ENCODE measurements at places on chromosomes 5 and 9.

DNA sequence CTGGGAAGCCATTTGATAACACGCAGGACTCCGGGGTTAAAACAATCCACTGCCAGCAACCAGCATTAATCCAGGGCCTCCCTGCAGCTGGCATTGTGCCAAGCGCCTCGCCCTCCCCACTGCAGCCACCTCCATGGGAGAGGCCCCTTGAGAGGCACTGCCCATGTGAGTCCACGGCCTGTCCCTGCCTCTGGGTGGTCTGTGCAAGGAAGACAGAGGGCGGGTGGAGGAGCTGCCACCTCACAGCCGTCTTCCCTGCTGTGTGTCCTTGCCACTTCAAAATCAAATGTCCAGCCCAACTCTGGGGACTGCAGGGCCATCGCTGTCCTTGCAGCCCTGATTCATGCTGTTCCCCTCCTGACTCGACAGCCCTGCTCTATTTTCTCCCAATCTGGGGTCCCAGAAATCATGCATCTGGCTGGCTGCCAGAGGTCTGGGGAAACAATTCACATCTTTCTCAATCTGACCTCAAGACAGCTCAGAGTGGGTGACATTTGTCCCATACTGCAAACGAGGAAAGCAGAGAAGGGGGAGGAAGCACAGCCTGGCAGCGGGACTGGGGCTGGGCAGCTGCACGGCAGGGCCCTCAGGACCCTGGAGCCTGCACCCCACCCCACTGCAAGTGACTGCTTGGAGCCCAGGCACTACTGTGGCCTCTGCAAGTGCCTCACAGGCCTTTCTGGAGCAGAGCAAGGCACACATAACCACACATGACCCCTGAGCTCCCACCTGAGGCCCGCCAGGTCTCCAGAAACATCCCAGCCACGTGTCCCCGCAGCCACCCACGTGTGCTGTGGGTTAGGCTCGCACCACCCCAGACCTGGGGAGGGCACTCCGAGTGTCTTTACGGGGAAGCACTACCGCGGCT, 15.7 kb downstream of the BRD3OS start:
- no peak for DNase-seq

- DNase-seq: no peak
Observed at GRCh38 chr5:167507463-167508233, 783.8 kb upstream of the WWC1 start.

DNA sequence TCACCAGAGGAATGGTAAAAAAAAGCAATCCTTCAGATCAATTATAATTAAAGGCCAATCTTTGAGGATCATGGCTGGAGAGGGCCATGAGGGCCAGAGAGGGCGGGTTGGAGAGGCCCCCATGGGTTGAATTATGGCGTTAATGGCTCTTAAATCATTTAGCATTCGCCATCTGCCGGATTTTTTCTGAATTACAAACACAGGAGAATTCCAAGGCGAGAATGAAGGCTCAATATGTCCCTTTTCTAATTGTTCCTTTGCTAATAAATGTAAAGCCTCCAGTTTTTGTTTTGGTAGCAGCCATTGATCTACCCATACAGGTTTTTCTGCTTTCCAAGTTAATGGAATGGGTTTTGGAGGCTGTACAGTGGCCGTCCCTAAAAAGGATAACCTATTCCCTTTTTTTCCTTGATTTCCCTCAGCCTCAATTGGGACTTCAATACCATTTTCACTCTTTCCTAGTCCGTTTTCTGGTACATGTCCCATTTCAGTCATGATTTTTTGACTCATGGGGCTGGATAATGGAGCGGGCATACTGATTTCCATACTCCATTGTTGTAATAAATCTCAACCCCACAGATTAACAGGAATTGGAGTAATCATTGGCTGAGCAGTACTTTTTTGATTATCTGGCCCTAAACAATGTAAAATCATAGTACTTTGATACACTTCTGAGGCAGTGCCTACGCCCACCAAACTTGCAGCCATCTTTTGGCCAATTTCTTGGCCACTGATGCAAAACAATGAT, 6.7 kb upstream of the TMEM141 start:
- DNase-seq: no peak

GRCh38 chr5:151721087-151721646, 34.5 kb upstream of the SPARC start:
- DNase-seq: no peak

DNA sequence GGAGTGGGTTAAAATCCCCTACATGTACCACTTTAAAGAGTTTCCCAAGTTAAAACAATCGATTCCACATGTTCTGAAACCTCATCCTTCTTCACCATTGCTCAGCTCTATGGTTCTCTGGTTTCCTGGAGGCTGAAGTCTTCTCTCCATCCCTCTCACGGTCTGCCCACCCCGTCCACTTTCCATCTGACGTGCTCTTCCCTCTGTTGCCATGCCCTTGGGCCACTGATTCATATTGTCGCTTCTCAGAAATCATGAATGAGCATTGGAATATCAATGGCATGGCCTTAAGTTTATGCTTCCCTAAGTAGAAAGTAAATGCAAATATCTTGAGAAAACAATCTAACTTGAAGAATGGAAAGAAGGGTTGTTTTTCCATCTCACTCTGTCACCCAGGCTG, 30.9 kb downstream of the GDNF start:
- DNase-seq: no peak

DNA sequence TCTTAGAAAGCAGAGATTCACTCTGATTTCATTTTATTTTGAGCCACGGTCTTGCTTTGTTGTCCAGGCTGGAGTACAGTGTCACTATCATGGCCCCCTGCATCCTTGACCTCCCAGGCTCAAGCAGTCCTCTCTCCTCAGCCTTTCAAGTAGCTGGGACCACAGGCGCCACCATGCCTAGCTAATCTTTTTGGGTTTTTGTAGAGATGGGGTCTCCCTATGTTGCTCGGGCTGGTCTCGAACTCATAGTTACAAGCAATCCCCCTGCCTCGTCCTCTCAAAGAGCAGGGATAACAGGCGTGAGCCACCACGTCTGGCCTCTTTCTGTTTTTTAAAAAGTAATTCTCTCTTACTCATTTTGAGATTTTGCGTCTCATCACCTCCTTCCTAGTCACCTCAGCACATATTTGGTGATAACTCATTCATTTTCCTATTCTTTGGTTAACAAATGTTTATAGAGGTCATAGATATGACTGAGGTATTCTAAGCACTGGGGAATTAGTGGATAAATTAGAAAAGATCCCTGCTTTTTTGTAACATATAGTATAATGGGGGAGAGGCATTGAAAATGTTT, 10.8 kb upstream of the DCP2 start:
- no peak for DNase-seq

DNA sequence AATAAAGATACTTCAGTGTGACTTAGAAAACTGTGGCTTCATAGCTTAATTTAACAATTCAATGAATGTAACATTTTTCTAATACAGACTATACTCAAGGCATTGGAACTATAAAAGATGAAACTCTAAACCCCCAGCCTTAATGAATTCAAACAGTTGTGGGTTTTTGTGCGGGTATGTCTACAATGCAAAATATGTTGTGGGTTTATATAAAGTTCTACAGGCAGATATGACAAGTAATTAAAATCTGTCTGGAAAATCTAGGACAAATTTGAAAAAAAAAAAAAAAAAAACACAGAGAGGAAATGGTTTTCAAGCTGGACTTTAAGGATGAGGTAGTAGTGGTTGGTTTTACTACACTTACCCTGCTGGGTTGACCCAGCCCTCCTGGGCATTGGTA, 467.5 kb upstream of the TLE4 start:
- DNase-seq: no peak

DNA sequence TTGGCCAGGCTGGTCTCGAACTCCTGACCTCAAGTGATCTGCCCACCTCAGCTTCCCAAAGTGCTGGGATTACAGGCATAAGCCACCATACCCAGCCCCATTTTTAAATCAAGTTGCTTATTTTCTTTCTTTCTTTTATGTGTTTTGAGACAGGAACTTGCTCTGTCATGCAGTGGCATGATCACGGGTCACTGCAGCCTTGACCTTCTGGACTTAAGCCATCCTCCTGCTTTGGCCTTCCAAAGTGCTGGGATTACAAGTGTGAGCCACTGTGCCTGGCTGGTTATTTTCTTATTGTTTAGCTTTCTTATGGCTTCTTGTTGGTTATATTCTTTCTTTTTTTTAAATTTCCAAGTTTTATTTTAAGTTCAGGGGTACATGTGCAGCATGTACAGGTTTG, 79.7 kb upstream of the C5orf63 start:
- DNase-seq: no peak

DNA sequence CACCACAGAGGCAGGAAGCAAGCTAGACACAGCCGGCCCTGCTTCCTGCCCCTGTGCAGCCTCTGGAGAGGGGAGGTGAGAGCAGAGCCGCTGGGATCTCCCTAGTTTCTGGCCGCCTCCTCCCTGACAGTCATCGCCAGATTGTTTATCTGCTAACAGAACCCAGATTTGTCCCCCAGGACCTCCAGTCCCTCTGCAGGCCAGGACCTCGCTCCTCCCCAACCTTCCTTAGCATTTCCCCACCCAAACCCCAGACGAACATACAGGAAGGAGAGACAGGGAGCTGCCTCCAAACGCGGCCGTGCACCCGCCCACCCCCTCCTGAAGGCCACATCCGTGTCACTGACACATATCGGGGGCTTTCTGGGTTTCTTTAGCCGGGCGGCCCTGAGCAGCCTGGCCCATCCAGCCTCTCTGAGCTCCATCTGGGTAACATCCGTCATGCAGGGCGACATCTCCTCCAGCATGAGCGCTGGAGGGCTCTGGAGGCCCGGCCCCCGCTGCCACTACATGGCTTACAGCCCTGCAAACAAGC, 47.5 kb downstream of the DBH start:
- peak; percentile 38 for DNase-seq

GRCh38 chr5:362189-362588, 40.7 kb downstream of the AHRR start:
- DNase-seq: no peak

- DNase-seq: no peak
Observed at GRCh38 chr5:179149278-179149677, 89.1 kb downstream of the ZNF354C start.

DNA sequence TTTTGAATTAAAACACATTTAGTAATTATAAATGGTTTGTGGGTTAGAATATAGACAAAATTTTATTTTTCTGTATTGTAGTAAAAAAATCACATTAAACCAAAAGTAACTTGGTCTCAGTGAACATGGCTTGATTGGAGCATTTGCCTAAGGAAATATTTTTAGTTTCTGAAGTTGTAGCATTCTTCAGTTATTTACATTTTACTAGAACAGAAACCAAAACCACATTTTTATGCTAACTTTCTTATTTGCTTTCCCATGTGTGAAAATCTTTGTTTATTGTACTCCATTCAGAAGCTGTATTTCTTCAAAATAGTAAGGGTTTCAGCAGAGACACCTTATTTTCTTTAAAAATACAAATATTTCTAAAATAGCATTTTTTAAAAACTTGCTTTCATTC, 129.9 kb downstream of the SGCD start:
- no peak for DNase-seq

- DNase-seq: no peak
Observed at GRCh38 chr5:116651653-116652052, 77.0 kb upstream of the SEMA6A start.

- no peak for DNase-seq
Observed at GRCh38 chr9:132163457-132163875, 1.6 kb downstream of the NTNG2 start.

GRCh38 chr9:114899461-114899860, 30.9 kb downstream of the TNFSF8 start:
- no peak for DNase-seq

- no peak for DNase-seq
Observed at GRCh38 chr9:37148181-37148580, 27.8 kb downstream of the ZCCHC7 start.

DNA sequence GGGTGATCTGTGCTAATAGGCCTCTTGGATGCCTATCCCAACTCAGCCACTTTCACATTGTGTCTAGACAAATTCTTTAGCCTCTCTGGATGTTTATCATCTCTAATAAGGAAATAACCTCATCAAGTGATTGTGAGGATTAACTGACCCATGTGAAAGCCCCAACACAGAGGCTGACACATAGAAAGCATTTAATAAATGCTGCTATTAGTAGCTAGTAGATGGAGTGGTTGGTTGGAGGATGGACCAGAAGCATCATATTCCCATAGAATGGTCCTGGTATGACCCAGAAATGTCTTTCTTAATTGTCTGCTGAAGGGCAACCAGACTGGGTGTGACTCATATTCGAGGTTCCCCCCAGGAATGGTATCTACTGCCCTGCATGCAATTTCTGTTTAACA, 124.4 kb downstream of the PIK3R1 start:
- no peak for DNase-seq

DNA sequence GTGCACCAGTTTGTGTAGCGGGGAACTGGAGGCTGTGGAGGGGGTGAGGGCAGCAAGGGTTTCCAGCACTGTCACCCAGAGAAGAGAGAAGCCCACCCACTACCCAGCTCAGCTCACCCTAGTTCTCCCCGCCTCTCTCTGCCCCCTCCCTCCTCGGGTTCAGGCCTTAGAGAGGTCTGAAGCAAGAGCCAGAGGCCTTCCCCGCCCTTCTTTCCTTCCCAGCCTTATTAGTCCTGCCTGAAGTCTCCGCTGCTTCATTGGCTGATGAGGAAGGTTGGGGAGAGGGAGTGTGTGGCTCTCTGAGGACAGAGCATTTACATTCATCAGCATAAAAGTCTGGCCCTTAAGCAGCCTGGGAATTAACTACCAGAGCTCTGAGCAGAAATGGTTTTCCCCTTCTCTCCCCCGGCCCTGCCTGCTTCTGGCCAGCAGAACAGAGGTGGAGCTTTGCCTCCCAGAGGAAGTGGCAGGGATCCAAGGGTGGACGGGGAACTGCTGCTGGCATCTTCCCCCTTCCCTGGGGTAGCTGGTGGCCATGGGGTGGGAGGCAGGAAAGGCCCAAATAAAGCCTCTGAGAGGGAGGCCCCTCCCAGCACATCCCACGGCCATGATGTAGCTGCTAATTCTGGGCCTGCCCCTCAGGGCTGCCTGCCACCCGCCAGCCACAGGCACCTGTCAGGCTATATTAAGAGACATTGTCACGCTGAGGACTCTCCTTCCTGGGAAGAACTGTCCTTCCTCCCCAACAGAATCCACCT, 4.1 kb downstream of the DNAJB5 start:
- peak; percentile 86 for DNase-seq

DNA sequence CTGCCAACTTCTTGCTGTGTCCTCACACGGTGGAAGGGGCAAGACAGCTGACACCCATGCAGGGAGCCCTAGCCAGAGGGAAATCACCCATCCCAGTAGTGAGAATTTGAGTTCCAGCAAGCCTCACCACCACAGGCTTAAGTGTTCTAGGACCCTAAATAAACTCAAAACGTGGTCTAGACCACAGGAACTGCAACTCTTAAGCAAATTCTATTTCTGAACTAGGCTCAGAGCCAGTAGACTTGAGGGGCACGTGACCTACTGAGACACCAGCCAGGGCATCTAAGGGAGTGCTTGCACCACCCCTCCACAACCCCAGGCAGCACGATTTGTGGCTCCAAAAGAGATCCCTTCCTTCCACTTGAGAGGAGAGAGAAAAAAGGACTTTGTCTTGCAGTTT, 96.0 kb upstream of the PHF24 start:
- DNase-seq: no peak
